ENCODE measurements at places on chromosomes 11 and 22. TPM values are rescaled to one million over a fixed set of nuclear protein-coding genes. Genes with fewer than 3 reads are reported as not detected.

DDTL gene
- 4.1 TPM for total RNA-seq

ASRGL1 gene
- total RNA-seq = 0.09 TPM

APOA4 gene
- total RNA-seq = not detected

FZD4 gene
- total RNA-seq = 33.6 TPM

BTG4 gene
- total RNA-seq = not detected

CRYBB1 gene
- not detected for total RNA-seq

FAM181B gene
- total RNA-seq = not detected

PRPF19 gene
- total RNA-seq = 32.6 TPM

FOSL1 gene
- total RNA-seq = 3.9 TPM

LRRC4C gene
- total RNA-seq = 0.17 TPM

GAB2 gene
- total RNA-seq = 14.1 TPM

PES1 gene
- total RNA-seq = 77.9 TPM
